ENCODE measurements at places on chromosomes 5 and 9. TPM values are rescaled to one million over a fixed set of nuclear protein-coding genes. Genes with fewer than 3 reads are reported as not detected.

Gene PIP5K1B
- not detected for total RNA-seq

Gene C1QTNF3
- not detected for total RNA-seq

Gene OR1N2
- total RNA-seq = not detected

Gene ACOT12
- 0.08 TPM for total RNA-seq

Gene NUTM2F
- not detected for total RNA-seq

Gene FBP1
- total RNA-seq = not detected

Gene EMB
- total RNA-seq = 7.2 TPM
